Osteoblast (primary cell): ENCODE measurements at places on chromosomes 2 and 18. TPM values are rescaled to one million over a fixed set of nuclear protein-coding genes. Genes with fewer than 3 reads are reported as not detected.

DNA sequence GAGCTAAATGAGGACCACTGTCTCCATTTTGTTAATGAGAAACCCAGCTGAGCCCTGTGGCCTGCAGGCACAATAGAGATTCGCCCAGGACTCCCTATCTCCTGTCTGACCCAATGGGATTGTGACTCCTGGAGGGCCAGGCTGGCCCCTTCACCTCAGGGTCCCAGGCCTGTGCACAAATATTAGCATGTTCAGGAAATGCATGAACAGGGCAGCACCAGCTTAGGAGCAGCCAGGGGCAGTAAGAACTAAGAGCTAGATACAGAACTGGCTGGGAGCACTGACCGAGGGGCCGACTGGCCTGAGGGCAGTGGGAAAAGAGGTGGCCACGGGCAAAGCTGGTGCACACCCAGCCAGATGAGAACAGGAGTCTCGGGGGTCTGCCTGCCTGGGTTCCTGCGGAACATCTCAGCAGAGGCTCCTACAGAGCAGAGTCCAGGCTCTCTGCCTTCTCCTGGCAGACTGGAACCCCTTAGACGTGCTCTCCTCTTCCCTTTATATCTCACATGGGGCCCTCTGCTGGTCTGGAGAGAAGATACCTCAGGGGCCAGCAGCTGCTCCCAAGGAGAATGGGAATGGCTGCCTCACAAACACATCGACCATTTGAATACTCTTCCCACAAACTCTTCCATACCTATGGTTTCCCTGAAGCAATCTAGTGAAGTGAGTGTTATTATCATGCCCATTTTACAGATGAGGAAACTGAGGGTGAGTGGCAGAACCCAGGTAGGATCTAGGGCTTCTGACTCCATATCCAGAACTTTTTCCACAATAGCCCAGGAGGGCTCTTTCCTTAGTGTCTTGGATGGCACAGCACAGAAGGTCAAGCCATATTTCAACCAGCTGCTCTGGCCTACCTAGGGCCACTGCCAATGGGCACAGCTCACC is 77.6 kb upstream of the OTOF start:
- peaks cover 37% of the 10 kb centered on the region for H3K27me3 ChIP-seq
- no peak overlapping the region for H3K27ac ChIP-seq
- peak; percentile 85 for DNase-seq
- no peak overlapping the region for H3K4me3 ChIP-seq

GRCh38 chr2:156826341-156826933 is 390.3 kb downstream of the GPD2 start:
- H3K4me3 ChIP-seq = no peak overlapping the region
- H3K27ac ChIP-seq = peak overlapping the region; percentile 3
- DNase-seq = no peak
- H3K36me3 ChIP-seq = no peaks in the 10 kb centered on the region
- H3K27me3 ChIP-seq = no peaks in the 10 kb centered on the region

DNA sequence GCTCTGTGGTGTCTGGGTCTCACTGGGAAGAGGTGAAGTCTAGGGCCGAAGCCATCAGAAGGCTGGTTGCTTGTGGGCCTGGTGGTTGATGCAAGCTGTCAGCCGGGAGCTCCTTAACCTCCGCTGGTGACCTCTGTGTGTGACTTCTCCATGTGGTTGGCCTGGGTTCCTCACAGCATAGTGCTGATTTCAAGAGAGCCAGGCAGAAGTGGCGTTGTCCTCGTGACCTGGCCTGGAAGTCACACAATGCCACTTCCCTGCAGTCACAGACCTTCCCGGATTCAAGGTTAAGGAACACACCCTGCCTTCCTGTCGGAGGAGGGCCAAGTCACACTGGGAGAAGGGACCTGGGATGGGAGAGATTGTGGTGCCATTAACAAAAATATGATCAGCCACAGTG is 303.7 kb upstream of the HS6ST1 start:
- no peak overlapping the region for H3K27ac ChIP-seq
- peak; percentile 58 for DNase-seq
- H3K36me3 ChIP-seq = no peaks in the 10 kb centered on the region
- peaks cover 23% of the 10 kb centered on the region for H3K4me1 ChIP-seq

- H3K4me1 ChIP-seq = no peaks in the 10 kb centered on the region
- no peak for DNase-seq
- no peaks in the 10 kb centered on the region for H3K36me3 ChIP-seq
- H3K4me3 ChIP-seq = no peak overlapping the region
- no peak overlapping the region for H3K27ac ChIP-seq
- peaks cover 3% of the 10 kb centered on the region for H3K27me3 ChIP-seq
Observed at GRCh38 chr2:20488201-20488641, 41.3 kb downstream of the RHOB start.

GRCh38 chr18:79868168-79868784 is 70.5 kb downstream of the KCNG2 start:
- no peaks in the 10 kb centered on the region for H3K36me3 ChIP-seq
- H3K4me3 ChIP-seq = no peak overlapping the region
- no peak overlapping the region for H3K27ac ChIP-seq
- peak; percentile 56 for DNase-seq
- peaks cover 18% of the 10 kb centered on the region for H3K27me3 ChIP-seq

GRCh38 chr2:36650031-36650829 is 46.3 kb upstream of the VIT start:
- peak; percentile 88 for DNase-seq
- H3K36me3 ChIP-seq = no peaks in the 10 kb centered on the region
- H3K27ac ChIP-seq = peak overlapping the region; percentile 38
- H3K4me3 ChIP-seq = no peak overlapping the region
- peaks cover 18% of the 10 kb centered on the region for H3K4me1 ChIP-seq
- no peaks in the 10 kb centered on the region for H3K27me3 ChIP-seq

GRCh38 chr2:3460831-3461800 is 58.2 kb downstream of the ADI1 start:
- peak overlapping the region; percentile 54 for H3K27ac ChIP-seq
- H3K4me3 ChIP-seq = no peak overlapping the region
- peak; percentile 61 for DNase-seq
- H3K27me3 ChIP-seq = no peaks in the 10 kb centered on the region
- H3K36me3 ChIP-seq = peaks cover 31% of the 10 kb centered on the region

- peaks cover 76% of the 10 kb centered on the region for H3K27me3 ChIP-seq
- H3K36me3 ChIP-seq = no peaks in the 10 kb centered on the region
- DNase-seq = peak; percentile 83
Observed at GRCh38 chr2:170711196-170711773, 3.9 kb upstream of the SP5 start.

DNA sequence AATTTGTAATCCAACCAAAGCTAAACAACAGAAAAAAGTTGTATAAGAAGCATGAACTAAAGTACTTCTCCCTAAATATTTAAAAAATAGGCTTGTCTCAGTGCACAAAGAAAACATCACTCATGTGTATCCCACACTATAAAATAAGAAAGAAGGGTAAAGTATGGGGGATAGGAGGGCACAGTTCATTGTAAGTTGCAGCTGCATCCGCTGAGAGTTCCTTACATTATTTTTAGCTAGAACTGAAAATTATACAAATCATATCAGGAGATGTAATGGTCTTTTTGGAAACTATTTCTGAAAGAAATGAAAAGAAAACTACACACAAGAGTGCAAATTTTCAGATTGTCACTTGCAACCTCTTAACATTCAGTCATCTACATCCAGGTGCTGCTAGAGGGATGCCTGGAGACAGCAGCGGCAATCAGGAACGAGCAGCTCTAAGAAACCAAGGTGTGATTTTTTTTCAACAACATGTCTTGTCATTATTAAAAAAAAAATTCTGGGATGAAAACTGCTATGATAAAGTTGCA is 273.6 kb downstream of the ASXL3 start:
- no peaks in the 10 kb centered on the region for H3K27me3 ChIP-seq
- H3K4me3 ChIP-seq = no peak overlapping the region
- no peak for DNase-seq
- no peak overlapping the region for H3K27ac ChIP-seq
- H3K4me1 ChIP-seq = no peaks in the 10 kb centered on the region

GRCh38 chr2:85216927-85217326 is 83.7 kb downstream of the TCF7L1 start:
- H3K27ac ChIP-seq = no peak overlapping the region
- peaks cover 18% of the 10 kb centered on the region for H3K4me1 ChIP-seq
- no peaks in the 10 kb centered on the region for H3K27me3 ChIP-seq
- no peaks in the 10 kb centered on the region for H3K36me3 ChIP-seq
- H3K4me3 ChIP-seq = no peak overlapping the region
- DNase-seq = no peak

Gene TRABD2A
- total RNA-seq = 2.9 and 3.5 TPM in 2 replicates

Gene FNDC4
- total RNA-seq = 21.2 and 21.4 TPM in 2 replicates

Gene CHAC2
- 2.7 and 3.3 TPM in 2 replicates for total RNA-seq

Gene SPAG16
- 46.9 and 47.8 TPM in 2 replicates for total RNA-seq

Gene G6PC2
- total RNA-seq = not detected in 2 replicates

Gene RAMP1
- total RNA-seq = 1.8 and 4.4 TPM in 2 replicates

Gene SLC8A1
- total RNA-seq = 77.2 and 82.9 TPM in 2 replicates

Gene NCKAP5
- 1.8 TPM in 2 replicates for total RNA-seq
